HCT116 (cell line): ENCODE measurements at places on chromosomes 12 and 14. TPM values are rescaled to one million over a fixed set of nuclear protein-coding genes. Genes with fewer than 3 reads are reported as not detected.
A peak's percentile ranks its signal among the peaks of the same experiment; 100 is the strongest.

DNA sequence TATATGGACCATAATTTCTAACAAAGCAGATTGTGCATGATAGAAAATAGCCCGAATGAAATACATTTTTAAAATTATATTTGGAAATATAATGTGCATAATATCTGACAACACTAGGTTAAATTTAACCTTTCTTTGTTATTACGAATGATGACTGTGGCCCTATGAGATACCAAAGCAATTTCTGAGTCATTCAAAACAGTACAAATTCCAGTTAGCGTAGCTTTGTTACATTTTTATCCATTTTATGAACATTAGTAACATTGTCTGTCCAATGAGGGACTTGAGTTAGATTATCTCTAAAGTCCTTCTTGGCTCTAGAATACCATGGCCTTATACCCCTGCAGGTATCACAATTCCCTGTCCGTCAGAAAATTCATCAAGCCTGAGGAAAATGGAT, 39.0 kb upstream of the REP15 start:
- H3K4me3 ChIP-seq, result no peak overlapping the region
- H3K4me1 ChIP-seq, result no peaks in the 10 kb centered on the region
- no peak overlapping the region for H3K27ac ChIP-seq
- no peaks in the 10 kb centered on the region for H3K27me3 ChIP-seq
- H3K36me3 ChIP-seq, result peaks cover 5% of the 10 kb centered on the region; the same call in 1 of the 2 replicates

- H3K36me3 ChIP-seq, result no peaks in the 10 kb centered on the region
- H3K27ac ChIP-seq, result no peak overlapping the region
- H3K4me1 ChIP-seq, result no peaks in the 10 kb centered on the region
- H3K4me3 ChIP-seq, result no peak overlapping the region
These were observed 875.2 kb downstream of the FLRT2 start for GRCh38 chr14:86404989-86405649.

Gene OVCH1
- not detected for total RNA-seq

- no peak for DNase-seq
- H3K36me3 ChIP-seq, result no peaks in the 10 kb centered on the region
- H3K27me3 ChIP-seq, result peaks cover 4% of the 10 kb centered on the region; the same call in 1 of the 2 replicates
- H3K4me3 ChIP-seq, result no peak overlapping the region
These were observed 41.0 kb downstream of the GSC start for GRCh38 chr14:94728950-94729349.

DNA sequence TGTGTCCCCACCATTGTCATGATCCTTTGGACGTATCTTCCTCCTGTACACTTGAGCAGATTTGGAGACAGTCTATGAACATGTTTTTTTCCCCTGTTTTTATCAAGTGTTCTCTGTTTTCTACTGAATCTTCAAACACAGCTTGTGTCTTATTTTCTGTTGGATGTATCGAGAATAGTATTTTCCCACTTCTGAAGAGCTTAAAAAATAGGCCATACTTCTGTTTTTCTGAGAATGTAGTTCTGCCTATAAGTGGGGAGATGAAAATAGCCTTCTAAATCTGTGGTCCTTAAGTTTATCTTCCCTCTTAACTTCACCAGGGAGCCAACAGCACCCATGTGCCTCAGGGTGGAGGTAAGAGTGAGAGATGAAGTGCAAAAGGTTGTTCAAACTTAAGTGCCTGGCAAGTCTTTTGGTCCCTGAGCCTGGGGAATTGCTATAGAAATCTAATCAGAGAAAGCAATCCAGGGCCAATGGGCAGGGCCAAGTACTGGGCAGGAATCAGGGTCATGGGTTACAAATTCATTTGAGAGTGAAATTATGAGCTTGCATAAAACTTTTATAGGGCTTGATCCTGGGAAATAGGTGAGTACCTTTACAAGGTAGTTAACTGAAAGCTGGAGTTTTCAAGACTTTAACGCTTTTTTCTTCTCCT, 58.9 kb downstream of the ARF6 start:
- H3K27ac ChIP-seq, result peak overlapping the region; percentile 57
- DNase-seq, result no peak
- no peaks in the 10 kb centered on the region for H3K27me3 ChIP-seq
- peaks cover 48% of the 10 kb centered on the region for H3K4me1 ChIP-seq

GRCh38 chr12:18419311-18419710, 158.0 kb downstream of the PIK3C2G start:
- DNase-seq, result no peak
- H3K4me3 ChIP-seq, result no peak overlapping the region
- H3K36me3 ChIP-seq, result no peaks in the 10 kb centered on the region
- H3K4me1 ChIP-seq, result no peaks in the 10 kb centered on the region
- H3K27me3 ChIP-seq, result no peaks in the 10 kb centered on the region

DNA sequence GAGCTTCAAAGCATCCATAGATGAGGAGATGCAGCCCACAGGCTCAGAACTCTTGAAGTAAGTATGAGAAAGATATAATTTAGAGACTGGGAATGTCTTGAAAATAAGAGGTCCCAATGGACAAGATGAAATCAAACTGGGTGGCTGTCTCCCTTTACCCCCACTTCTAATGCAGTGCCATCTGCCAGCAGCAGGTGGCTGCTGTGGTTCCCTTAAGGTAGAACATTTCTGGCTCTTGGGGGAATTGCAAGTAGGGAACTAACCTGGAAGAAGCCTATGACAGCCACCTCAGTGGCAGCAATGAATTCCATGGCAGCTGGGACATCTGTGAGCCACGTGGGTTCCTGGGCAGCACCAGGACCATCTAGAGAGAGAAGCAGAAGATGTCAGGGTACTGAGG, 648 bp downstream of the ERP27 start:
- no peak overlapping the region for H3K4me3 ChIP-seq
- H3K36me3 ChIP-seq, result no peaks in the 10 kb centered on the region
- peak; percentile 19 for DNase-seq
- peaks cover under 1% of the 10 kb centered on the region; the same call in 1 of the 2 replicates for H3K4me1 ChIP-seq
- H3K27ac ChIP-seq, result no peak overlapping the region
